ENCODE measurements at places on chromosomes 7 and 10.

DNA sequence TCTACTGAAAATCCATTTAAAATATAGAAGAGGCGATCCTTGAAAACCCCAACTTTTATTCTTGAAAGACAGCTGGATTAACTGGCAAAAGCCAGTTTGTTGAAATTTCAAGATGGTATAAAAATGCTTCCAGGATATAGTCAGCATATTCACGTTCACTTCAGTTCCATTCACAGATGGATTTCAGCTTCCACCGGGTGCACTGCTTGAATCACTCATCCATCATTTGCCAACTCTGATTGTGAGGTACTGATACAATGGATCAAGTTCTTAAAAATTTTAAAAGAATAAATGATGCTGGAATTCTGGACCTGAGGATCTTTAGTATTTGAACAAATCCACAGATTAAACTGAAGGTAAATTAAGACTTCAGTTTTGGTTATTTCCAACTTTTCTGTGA lies 2.4 kb downstream of the PURB start:
- DNase-seq, result no peak

DNA sequence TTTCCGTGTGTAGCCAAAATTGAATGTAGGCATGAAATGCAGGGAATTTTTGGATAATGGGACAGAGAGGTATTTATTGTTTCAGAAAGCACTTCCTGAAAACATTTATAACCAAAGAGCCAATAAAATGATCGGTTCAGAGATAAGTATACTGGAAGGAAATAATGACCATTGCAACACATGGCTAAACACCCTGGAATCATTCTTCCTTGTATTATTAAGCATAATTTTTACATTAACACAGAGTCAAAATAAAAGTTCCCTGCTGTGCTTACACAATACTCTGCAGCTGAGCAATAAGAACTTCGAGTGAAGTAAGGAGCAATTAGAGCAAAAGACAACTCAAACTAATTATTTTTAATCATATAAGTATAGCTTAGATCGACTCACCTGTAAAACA lies 648.3 kb downstream of the TNS3 start:
- no peak for DNase-seq

DNA sequence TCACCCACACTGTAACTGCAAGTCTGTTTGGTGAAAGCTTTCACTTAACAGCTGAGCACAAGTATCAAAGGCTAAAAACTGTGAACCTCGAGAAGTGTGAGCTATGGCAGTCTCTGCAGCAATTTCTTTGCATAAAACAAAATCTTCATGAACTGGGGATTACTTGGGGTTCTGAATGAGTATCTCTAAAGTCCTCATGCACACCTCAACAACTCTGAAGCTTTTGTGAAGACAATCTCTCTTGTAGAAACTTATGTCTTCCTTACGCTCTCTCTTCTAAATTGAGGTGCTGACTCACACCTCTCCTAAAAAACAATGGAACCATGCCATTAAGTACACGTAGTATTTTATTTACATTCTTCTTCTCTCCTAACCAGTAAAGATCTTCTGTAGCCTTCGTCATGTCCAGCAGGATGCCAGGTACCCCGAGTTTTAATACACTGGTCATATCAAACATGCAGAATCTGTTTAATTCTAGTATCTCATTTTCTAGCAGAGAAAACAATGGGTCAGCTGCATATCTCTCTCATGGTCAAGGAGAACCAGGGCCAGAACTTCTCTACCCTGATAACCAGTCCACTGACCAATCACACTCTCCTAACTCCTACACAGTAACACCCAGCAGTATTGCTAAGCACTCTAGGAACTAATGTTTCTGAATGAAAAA lies 76.9 kb downstream of the UBE2H start:
- DNase-seq, result no peak

GRCh38 chr7:80821771-80822319 lies 97.0 kb downstream of the SEMA3C start:
- no peak for DNase-seq

DNA sequence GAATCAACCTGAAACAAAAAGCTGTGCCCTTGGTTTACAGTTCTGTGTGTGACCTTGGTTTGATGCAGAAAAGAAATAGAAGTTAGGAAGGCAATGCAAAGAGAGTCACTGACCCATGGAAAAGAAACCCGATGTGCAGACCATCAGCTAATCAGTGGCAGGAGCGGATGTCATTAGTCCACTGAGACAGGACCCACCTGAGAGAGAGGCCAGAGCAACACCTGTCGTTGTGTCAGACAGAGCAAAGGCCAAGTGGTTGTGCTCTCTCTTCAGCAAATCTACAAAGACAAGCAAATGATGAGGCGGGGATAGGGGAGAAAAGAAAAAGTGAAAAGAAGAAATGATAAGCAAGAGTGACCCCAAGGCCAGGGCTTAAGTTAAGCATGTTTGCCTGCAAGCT lies 8.7 kb downstream of the GAD2 start:
- no peak for DNase-seq

GRCh38 chr7:151431281-151431767 lies 8.6 kb downstream of the CRYGN start:
- no peak for DNase-seq

- no peak for DNase-seq
These were observed 1.5 kb upstream of the MYL10 start for GRCh38 chr7:101630591-101630990.

DNA sequence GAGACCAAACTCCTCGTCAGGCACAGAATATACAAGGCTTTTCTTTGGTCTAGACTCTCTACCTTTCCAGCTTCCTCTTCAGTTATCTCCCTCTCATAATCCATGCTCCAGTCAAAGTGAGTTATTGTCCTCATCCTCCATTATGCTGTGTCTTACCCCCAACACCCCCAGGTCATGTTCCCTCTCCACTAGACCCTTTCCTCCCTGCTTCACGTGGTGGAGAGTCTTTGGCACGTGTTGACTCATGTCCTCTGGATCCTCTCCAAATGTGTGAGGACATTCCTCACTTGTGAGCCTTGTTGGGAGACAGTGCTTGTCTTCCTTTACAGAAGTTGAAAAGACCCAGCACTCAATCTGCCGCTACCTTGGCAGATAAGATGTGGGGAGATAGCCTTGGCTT lies 36.0 kb upstream of the DLD start:
- no peak for DNase-seq

DNA sequence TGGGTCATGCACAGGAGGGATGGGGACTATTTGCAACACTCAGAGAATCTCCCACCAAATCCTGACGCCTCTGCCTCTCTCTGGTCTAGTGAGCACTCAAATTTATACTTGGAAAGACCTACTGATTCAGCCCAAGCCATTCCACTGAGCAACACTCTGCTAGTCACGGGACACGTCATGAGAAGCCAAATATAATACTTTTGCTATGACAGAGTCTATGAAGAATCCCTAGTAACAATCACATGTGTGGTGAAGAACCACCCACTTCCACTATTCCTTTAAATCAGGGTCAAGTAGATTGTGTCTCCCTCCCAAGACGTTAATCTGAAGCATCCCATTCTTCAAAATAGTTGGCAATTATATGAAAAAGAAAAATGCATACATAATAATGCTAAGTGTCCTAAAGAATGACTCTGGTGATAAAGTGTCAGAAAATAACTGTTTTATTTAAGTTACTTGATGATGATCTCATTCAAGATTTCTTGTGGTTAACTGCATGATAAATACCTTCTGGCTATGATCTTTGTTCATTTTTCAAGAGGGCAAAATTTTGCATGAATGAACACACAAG lies 28.5 kb downstream of the CHCHD3 start:
- DNase-seq, result no peak

DNA sequence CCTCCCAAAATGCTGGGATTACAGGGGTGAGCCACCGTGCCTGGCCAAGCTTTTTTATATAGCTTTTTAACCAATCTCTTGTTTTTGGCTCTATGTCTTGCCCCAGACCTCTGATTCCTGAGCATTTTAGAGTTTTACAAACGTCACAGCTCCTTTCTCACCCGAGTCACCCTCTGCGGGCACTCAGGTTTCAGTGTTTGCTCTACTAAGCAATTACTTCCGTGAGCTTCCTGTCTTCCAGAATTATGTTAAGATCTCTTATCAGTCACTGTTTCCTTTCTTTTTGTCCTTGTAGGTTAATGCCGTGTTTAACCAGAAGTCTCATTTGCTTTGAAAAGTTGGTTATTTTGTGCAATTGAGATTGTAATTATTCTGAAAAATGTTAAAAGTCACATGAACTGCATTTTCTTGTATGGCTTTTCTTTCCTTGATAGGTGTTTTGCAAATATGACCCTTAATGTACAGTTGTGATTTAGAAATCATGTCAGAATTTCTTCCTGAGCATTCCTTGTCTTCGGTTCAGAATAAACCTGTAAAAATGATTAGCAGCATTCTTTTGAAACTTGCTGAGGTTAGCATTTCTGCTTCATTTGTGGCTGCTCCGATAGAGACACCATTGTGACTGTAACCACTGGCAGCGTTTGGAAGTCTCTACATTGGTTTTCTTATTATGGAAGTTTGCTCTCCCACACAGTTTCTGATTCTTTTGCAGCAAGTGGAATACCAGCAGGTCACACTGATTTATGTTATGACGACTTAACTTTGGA lies 4.5 kb upstream of the HKDC1 start:
- no peak for DNase-seq
